Vagina (tissue), 2 donors: ENCODE measurements at places on chromosomes 13 and 19.

DNA sequence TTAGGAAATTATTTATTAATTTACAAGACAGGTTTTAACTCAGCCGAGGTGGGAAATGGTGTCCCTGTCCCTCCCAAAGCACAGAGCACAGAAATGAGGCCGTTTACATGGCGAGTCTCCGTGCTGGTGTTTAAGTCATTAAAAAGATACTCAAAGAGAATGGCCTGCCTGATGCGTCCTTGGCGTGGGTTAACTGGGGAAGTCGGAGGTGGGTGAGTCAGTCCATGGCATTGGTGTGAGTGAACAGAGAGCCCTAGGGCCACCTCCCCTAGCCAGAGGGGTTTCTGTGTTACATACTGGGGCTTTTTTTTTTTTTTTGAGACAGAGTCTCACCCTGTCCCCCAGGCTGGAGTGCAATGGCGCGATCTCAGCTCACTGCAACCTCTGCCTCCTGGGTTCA, 3.9 kb downstream of the FEM1A start:
- no peak for DNase-seq

DNA sequence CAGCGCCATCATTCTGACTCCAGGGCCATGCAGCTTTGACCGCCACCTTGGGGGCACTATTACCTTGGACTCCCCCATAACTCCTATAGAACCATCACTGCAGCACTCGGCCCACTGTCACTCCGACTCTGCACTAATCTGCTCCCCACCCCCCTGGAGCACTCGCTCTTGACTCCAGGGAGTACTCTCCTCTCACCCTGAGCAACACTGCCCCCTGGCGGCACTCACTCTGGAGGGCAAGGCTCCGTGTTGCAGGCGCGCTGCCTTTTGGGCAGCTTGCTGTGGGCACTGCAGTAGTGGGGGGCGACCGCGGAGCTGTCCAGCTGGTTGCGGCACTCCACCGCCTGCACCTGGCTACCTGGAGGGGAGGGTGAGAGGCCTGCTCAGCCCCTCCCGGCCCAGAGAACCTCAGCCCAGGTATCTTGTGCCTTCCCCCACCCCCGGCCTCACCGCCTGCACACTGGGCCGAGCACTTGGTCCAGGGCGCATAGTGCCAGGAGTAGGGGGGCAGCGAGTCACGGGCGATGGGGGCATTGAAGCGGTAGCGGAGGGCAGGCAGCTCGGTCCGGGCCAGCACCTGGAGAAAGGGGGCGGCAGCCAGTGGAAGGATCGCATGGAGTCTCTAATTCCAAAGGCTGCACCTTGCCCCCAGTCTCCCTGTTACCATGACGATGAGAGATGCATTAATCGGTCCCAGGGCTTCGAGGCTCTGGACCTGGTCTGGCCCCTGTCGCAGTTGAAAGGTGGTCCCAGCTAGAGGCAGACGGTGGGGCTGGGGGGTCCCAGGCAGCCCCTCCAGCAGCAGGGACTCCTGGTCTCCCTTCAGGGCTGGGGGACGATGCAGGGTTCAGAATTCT, 8.9 kb upstream of the MYO1F start:
- DNase-seq = no peak

GRCh38 chr19:10086591-10087192, 575 bp downstream of the SHFL start:
- peak; percentile 84 for DNase-seq

GRCh38 chr13:113607889-113608635, 23.5 kb downstream of the TFDP1 start:
- DNase-seq = no peak

- DNase-seq = peak; percentile 62
Observed at GRCh38 chr13:94708031-94708859, 4.1 kb downstream of the SOX21 start.

DNA sequence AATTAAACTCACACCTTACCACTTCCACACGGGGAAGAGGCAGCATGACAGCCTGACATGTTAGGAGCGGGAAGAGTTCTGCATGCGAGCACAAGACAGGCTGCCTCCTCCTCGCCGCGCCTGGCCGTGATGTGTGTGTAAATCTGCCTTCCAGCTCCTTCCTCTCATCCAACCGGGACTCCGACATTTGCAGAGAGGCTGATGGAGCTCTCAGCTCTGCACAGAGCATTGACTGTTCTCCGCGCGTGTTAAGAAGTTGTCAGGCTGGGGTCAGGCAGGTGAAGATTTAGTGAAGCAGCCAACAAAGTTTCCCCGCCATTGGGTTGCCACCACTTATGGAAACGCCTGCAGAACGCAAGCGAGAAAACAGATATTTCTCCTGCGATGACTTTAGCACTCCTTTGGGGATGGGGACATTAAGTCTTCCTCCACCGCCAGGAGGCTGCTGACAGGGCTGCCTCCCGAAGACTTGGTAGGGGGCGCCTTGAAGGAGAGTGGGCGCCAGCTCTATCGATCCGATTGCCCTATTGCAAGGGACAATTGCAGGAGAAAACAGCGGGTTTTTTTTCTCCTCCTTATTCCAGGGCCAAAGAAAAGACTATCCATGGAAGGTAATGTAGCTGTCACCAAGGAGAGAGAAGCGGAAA, 213.9 kb upstream of the TSHZ3 start:
- DNase-seq = no peak

DNA sequence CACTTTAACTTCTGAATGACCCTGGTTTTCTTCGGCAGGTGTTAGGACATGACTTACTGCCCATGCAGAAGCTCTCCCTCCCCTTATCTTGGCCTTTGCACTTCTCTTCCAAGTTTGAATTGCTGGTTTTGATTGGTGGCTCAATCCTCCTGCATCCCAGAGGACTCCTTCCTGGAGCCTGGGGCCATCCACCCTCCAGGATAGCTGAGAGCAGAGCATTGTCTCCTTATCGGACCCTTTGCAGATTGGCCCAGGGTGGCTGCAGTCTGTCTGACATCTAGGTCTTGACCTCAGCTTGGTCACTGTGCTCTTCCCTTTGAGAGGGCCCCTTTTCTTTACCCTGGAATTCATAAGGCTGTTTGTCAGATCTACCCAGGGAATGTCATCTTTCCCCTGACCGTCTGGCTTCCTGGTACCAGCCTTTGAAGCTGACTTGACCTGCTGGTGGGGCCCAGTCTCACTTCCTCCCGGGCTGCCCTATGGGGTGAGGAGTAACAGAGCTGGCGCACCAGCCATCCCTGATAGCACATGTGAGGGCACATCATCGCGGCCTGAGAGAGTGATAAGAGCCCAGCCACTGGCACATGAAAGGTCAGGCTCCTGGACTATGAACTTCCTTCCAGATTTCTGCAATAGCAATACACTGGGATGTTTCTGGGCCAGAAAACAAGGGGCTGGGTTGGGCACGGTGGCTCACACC, 172.9 kb upstream of the UBL3 start:
- no peak for DNase-seq

GRCh38 chr13:109012115-109012514, 382.7 kb downstream of the MYO16 start:
- DNase-seq = no peak
